Neural crest cell (in vitro differentiated cells): ENCODE measurements at places on chromosomes 4 and X. TPM values are rescaled to one million over a fixed set of nuclear protein-coding genes. Genes with fewer than 3 reads are reported as not detected.

DNA sequence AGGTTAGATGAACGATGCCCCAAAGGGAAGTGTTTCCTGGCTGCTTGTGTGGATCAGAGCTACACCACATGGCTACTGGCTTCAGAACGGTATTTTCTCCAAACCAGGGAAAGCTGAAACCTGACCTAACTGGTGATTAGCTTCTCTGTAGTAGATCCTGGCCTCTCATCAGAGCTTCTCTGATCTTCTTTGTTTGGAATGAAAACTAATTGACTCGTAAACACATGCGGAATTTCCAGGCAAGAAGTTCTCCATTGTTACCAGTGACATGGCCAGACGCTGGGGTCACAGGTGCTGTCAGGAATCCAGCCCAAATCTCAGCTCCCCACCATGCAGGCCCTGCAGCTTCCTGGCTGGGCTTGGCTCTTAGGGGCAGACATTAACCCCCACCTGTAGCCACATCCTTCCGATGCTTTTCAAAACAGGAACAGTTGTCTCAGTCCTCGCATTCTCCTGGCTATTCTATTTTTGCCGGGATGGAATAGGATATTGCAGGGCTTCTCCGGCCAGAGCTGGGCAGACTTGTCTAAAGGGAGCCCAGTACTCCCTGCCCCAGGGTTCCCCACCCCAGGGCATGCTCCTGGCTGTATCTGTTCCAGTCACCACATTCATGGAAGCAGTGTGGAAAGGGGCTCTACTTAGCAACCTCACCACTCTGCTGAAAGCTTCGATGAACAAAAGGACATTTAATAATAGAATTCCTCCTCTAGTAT, 305.4 kb upstream of the F9 start:
- peaks cover 14% of the 10 kb centered on the region for H3K4me1 ChIP-seq
- no peak overlapping the region for H3K4me3 ChIP-seq
- no peak for DNase-seq
- no peaks in the 10 kb centered on the region for H3K27me3 ChIP-seq
- no peak overlapping the region for H3K27ac ChIP-seq

GRCh38 chrX:120790118-120790517, 85.5 kb downstream of the CT47B1 start:
- no peaks in the 10 kb centered on the region for H3K36me3 ChIP-seq
- DNase-seq: peak; percentile 4
- no peaks in the 10 kb centered on the region for H3K27me3 ChIP-seq
- H3K4me1 ChIP-seq: peaks cover 5% of the 10 kb centered on the region

DNA sequence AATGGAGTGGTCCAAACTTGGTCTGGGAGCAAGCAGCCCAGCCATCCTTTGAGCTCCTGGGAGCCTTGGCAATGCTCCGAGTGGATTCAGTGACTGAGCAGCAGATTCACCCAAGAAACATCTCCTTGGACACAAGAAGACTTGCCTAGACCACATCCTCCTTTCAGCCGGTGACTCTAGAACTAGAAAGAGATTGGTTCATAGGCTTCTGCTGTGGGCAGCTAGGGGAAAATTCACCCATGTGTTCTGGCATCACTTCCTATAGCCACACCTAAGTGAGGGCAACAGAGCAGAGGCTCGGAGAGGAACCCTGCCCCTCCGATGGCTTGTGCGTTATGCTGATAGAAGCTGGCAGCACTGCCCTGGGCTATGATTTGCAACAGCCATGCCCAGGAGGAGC, 16.0 kb downstream of the ZNF275 start:
- no peaks in the 10 kb centered on the region for H3K4me1 ChIP-seq
- DNase-seq: no peak
- no peak overlapping the region for H3K27ac ChIP-seq
- peaks cover 26% of the 10 kb centered on the region for H3K36me3 ChIP-seq
- no peak overlapping the region for H3K4me3 ChIP-seq

DNA sequence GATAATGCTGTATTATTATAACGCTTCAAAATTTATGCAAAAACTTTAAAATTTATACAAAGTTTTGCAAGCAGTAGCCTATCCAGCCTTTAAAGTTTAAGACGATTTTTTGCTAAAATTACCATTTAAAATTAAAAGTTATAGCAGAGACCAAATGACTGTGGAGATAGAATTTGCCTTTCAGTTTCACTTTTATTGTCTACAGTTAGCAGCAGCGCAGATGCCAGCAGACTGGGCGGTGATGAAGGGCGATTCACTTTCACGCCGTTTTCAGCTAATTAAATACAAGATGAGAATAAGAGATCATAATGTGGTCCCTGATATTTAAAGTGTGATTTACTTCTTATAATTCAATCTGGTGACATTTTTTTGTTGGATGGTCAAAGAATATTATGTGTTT, 1381.5 kb upstream of the ADGRL3 start:
- no peaks in the 10 kb centered on the region for H3K4me1 ChIP-seq
- H3K36me3 ChIP-seq: no peaks in the 10 kb centered on the region

DNA sequence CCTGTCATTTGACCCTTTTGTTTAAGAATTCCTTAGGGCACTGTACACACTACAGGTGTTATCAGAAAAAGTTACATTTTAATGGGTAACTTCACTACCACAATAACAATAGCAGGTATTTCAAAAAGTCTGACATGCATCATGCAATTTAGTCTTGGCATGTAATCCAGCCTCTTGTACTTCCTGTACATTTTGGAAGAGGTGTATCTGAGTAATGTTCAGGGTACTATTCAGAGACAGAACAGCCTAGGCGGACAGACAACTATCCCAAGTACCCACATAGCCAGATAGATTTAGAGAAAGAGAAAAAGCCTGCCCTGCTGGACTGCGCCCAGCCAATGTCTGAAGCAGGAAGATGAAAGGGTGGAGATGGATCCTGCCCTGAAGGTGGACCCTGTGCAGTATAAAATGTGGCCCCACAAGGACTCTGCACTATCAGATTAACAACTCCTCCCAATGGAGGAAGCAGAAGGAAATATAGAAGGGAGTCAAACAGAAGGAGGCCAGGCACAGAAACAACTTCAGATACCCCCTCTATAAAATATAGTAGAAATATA, 8.5 kb downstream of the UGT2B7 start:
- no peaks in the 10 kb centered on the region for H3K36me3 ChIP-seq
- H3K27me3 ChIP-seq: no peaks in the 10 kb centered on the region
- H3K4me1 ChIP-seq: peaks cover 8% of the 10 kb centered on the region
- no peak for DNase-seq

DNA sequence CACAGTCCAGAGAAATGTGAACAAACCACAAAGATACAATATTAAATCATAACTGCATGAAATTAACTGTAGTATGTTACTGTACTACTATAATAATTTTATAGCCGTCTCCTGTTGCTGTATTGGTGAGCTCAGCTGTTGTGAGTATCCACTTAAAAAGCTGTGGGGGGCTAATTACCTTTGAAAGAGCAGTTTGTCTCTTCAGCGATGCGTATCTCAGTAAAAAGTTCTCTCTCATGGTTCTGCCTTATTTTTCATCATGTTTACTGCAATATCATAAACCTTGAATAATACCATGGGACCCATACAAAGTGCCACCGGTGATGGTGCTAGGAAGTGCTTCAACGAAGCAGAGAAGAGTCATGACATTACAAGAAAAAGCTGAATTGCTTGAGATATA, 8.4 kb upstream of the MSMO1 start:
- H3K36me3 ChIP-seq: peaks cover 17% of the 10 kb centered on the region
- no peak overlapping the region for H3K4me3 ChIP-seq
- DNase-seq: no peak
- no peak overlapping the region for H3K27ac ChIP-seq

- no peaks in the 10 kb centered on the region for H3K36me3 ChIP-seq
- no peak overlapping the region for H3K4me3 ChIP-seq
- no peaks in the 10 kb centered on the region for H3K4me1 ChIP-seq
Observed at GRCh38 chr4:8577046-8577445, 3.1 kb upstream of the GPR78 start.

GRCh38 chrX:140744085-140744484, 34.5 kb downstream of the LINC00632 start:
- H3K4me1 ChIP-seq: no peaks in the 10 kb centered on the region
- H3K36me3 ChIP-seq: peaks cover 8% of the 10 kb centered on the region
- no peak overlapping the region for H3K4me3 ChIP-seq
- DNase-seq: no peak
- no peaks in the 10 kb centered on the region for H3K27me3 ChIP-seq
- no peak overlapping the region for H3K27ac ChIP-seq

- no peaks in the 10 kb centered on the region for H3K27me3 ChIP-seq
- peak overlapping the region; percentile 92 for H3K4me3 ChIP-seq
- peaks cover 9% of the 10 kb centered on the region for H3K36me3 ChIP-seq
- no peak for DNase-seq
Observed at GRCh38 chr4:108649863-108650211, 562 bp upstream of the OSTC start.

DNA sequence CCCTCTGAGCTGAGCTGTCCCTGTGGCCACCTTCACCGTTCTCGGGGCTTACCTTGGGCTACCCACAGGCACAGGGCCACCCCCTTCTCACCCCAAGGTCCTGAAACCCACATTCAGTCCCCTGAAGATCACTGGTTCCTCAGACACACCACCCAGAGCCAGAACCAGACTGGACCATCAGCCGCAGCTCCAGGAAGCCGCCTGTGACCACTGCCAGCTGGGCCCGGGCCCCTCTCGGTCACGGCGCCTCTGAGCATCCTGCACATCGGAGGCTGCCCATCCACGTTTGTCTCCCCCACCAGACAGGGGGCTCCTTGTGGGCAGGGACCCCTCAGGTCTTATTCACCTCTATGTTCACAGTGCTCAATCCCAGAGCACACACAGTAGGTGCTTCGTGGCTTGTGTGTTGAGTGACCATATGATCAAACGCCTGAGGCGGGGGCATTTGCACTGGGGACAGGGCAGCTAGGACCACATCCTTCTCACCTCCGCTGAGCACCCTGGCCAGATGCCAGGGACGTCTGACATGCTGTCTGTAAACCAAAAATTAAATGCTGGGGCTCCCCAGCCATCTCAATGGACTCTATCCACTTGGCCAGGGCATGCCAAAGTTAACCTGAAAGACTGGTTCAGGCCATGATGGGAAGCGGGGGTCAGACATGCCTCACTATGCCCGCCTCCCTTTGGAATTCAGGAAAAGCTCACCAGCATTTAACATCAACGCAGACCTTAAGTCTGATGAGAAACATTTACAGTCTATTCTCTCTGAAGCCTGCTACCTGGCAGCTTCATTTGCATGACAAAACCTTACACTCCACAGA, 109.4 kb upstream of the AFAP1 start:
- H3K27me3 ChIP-seq: no peaks in the 10 kb centered on the region
- no peak overlapping the region for H3K4me3 ChIP-seq
- peaks cover 66% of the 10 kb centered on the region for H3K4me1 ChIP-seq
- no peaks in the 10 kb centered on the region for H3K36me3 ChIP-seq
- DNase-seq: no peak

DNA sequence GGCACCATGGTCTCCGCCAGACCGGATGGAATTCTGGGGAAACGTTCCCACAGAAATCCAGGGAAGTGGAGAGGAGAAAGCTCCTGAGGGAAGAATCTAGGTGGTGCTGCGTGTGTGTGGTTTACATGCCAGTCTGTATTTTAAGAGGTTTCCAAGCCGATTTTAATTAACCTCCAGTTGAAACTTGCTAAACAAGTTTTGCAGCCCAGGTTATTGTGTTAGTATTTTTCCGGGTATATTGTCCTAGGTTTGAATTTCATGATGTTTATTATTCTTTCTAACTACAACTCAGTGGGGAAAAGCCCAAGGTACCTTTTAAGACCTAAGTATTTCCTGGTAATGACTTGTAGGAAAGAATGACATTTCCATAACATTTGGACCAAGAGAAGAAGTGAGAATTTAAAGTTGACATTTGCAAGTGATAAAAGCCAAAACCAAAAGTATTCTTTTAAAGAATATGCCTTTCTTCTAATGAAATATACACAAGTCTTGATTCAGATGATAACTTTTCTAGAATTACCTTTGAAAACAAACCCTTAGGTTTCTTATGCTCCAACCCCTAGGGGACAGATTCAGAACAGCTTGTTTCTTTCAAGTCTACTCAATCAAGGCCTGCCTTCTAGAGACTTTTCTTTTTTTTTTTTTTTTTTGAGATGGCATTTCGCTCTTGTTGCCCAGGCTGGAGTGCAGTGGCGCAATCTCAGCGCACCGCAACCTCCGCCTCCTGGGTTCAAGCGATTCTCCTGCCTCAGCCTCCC, 14.6 kb downstream of the SAT1 start:
- peaks cover 48% of the 10 kb centered on the region for H3K4me1 ChIP-seq
- no peak overlapping the region for H3K27ac ChIP-seq
- no peaks in the 10 kb centered on the region for H3K36me3 ChIP-seq
- H3K4me3 ChIP-seq: no peak overlapping the region
- H3K27me3 ChIP-seq: no peaks in the 10 kb centered on the region

- H3K4me1 ChIP-seq: peaks cover 37% of the 10 kb centered on the region
- peaks cover 87% of the 10 kb centered on the region for H3K27me3 ChIP-seq
- H3K27ac ChIP-seq: no peak overlapping the region
- no peak for DNase-seq
- peak overlapping the region; percentile 5 for H3K4me3 ChIP-seq
Observed at GRCh38 chrX:25001808-25002660, 13.7 kb downstream of the ARX start.

- H3K4me3 ChIP-seq: peak overlapping the region; percentile 89
- peak; percentile 44 for DNase-seq
- peaks cover 87% of the 10 kb centered on the region for H3K27me3 ChIP-seq
- no peak overlapping the region for H3K27ac ChIP-seq
- H3K4me1 ChIP-seq: peaks cover 26% of the 10 kb centered on the region
Observed at GRCh38 chr4:180058691-180059215, 2184.4 kb upstream of the TENM3 start.

DNA sequence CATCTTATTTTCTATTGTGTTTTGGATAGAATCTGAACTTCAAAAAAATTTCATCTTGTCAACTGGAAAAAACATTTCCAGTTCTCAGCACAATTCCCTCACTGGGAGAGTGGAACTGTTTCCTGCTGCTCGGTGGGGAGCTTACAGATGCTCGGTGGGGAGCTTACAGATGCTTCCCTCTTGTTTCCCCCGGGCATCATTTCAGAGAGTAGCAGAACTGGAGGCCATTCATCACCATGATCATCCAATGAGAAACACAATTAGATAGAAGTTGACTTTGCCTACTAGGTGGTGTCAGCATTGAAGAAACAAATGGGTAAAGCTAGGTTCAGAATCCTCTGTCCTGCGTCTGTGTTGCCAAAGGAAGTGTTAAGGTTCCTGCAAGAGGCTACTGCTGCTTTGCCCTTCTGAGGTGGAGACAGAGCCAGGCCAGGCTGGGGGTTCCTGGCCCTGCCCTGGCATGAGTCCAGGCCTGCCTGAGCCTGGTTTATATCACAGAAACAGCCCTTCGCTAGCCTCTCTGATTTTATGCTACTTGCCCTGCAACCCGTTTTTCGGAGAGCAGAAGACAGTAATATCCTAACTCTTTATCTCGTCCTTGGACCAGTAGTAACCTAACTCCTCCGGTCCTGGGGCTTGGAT, 70.6 kb downstream of the TAPT1 start:
- H3K36me3 ChIP-seq: no peaks in the 10 kb centered on the region
- H3K27ac ChIP-seq: peak overlapping the region; percentile 53
- no peak for DNase-seq
- H3K4me1 ChIP-seq: peaks cover 12% of the 10 kb centered on the region
- H3K27me3 ChIP-seq: peaks cover 11% of the 10 kb centered on the region

- no peak overlapping the region for H3K4me3 ChIP-seq
- no peaks in the 10 kb centered on the region for H3K27me3 ChIP-seq
- DNase-seq: no peak
- H3K27ac ChIP-seq: no peak overlapping the region
- no peaks in the 10 kb centered on the region for H3K4me1 ChIP-seq
Observed at GRCh38 chr4:108219998-108220397, 51.3 kb upstream of the LEF1 start.

- peak overlapping the region; percentile 100 for H3K4me3 ChIP-seq
- H3K4me1 ChIP-seq: peaks cover 24% of the 10 kb centered on the region
- H3K27ac ChIP-seq: peak overlapping the region; percentile 100
- peaks cover 11% of the 10 kb centered on the region for H3K27me3 ChIP-seq
Observed at GRCh38 chr4:337932-338758, 531 bp downstream of the ZNF141 start.

The EFNB1 gene
- 32.9 and 33.8 TPM in 2 replicates for total RNA-seq

The ATP2B3 gene
- total RNA-seq: 0.05 and 0.11 TPM in 2 replicates

The NPY1R gene
- 0.41 and 0.49 TPM in 2 replicates for total RNA-seq

The ZNF185 gene
- total RNA-seq: 2.3 and 2.6 TPM in 2 replicates

The CAPN6 gene
- total RNA-seq: 0.75 and 0.82 TPM in 2 replicates

The SLITRK2 gene
- total RNA-seq: 8.3 and 8.8 TPM in 2 replicates

The TMEM47 gene
- total RNA-seq: 42.0 and 45.4 TPM in 2 replicates
